ENCODE measurements at places on chromosomes 16 and 17.

GRCh38 chr17:28900986-28901726, 1.7 kb downstream of the DHRS13 start:
- no peak for DNase-seq

DNA sequence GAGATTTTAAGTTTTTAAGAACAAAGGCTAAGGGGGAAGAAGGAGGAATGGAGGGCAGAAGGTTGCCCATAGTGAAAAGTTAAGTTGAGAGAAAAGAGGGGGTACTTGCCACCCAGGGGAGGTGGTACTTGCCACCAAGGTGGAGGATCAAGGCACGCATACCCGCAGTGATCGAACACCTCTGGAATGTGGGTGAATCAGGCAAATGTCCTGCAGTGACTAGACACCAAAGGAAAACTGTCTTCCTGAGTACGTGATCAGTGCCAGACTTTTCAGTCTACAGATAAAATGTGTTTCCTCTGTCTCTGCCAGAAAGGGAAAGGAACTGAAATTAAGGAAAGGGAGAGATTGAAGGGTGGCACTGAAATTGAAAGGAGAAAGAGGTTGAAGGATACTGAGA, 2285.3 kb downstream of the TP53TG3F start:
- no peak for DNase-seq

- DNase-seq = no peak
These were observed 44.7 kb upstream of the HS3ST3A1 start for GRCh38 chr17:13646411-13646810.

GRCh38 chr17:67211742-67212141, 33.3 kb downstream of the HELZ start:
- DNase-seq = no peak

GRCh38 chr17:38598536-38598935, 7.2 kb downstream of the SRCIN1 start:
- DNase-seq = peak; percentile 74

- no peak for DNase-seq
These were observed 79.4 kb downstream of the SDK2 start for GRCh38 chr17:73564843-73565242.

DNA sequence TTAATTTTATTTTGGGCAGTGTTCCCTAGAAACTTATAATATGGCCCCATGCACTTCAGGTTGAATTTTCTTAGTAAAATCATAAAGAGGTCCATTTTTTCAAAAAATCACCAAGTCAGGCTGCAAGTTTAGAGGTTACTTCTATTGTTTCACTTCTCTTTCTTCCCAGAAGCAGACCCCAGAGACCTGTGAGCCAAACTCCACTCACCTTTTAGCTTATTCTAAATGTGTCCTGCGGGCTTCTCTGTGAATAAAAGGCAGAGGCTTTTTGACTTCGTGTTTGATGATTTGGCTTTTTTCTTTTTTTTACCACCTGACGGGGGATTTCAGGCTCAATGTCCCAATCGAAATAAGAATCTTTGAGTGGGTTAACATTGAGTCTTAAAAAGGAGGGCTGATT, 7.4 kb downstream of the PRKCB start:
- DNase-seq = no peak

DNA sequence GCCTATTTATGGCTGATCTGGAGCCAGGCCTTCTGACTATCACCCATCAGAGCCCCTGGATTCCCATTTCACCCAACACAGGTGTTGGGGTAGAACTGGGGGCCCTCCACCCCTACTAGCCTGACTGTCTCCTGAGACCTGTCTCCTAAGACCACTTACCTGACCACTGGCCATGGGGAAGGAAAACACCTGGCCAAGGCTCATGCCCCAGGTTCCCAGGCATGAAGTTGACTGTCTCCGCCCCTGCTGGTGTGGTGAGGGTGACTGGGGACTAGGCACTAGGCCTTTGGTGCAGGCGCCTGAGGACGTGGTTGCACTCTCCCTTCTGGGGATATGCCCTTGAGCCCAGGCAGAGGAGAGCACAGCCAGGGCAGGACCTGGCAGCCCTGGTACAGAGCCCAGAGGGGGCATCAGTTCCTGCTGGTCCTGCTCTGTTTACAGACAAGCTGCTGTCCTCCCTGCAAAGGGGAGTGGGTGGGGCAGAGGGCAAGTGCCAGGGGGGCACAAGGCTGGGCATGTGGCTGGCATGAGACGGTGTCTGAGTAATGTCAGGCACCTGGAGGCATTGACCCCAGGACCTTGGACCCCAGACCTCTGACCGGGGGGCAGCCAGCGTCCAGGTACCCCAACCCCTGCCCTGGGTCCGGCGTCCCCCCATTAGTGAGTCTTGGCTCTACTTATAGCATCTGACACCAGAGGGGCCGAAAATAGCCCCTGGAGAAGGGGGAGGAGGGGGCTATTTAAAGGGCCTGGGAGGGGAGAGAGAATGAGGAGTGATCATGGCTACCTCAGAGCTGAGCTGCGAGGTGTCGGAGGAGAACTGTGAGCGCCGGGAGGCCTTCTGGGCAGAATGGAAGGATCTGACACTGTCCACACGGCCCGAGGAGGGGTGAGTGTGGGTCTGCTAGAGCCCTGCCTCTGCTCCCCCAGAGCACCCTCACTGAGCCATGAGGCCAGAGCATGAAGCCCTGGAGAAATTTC, at the start of gene TCAP:
Gene TCAP (plus strand): TSS at position 769 of the 981 bp plus-strand sequence. CDS start 11 bp downstream, at position 780.
- DNase-seq = no peak
